ENCODE measurements at places on chromosomes 5 and 9.

- DNase-seq = no peak
Observed at GRCh38 chr9:27194401-27195091, 85.5 kb downstream of the TEK start.

DNA sequence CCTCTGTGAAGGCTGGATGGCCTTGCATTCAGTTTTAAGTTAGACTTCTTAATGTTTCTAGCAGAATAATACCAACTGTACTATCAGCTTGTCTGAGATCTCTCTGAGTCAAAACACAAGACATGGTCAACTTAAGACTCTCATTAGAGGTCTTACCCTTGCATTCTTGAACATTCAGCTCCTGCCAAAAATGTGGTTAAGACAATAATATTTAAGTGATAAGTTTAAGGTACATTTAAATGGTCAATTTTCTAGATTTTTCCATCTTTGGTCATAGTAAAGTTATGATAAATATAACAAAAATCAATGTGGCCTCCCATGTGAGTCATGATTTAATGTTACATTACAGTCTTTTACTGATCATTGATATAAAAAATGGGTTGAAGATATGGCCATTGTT lies 75.0 kb downstream of the NR2F1 start:
- no peak for DNase-seq

DNA sequence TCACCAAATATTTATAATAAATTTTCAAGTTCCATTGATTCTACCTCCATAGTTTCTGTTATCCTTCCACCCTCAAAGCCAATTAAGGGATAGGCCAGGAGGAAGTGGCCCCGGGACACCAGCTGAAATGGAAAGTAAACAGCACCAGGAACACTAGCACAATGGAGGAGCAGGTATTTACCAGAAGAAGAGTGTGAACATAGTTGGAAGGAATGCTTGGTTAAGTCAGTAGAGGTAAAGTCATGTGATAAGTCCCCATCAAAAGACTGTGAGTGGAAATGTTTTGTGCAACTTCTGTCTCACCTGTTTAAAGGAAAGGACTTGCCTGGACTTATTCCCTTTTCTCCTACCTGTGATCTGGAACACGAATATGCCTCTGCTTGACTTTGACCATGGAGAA lies 146.7 kb upstream of the RAI14 start:
- no peak for DNase-seq

DNA sequence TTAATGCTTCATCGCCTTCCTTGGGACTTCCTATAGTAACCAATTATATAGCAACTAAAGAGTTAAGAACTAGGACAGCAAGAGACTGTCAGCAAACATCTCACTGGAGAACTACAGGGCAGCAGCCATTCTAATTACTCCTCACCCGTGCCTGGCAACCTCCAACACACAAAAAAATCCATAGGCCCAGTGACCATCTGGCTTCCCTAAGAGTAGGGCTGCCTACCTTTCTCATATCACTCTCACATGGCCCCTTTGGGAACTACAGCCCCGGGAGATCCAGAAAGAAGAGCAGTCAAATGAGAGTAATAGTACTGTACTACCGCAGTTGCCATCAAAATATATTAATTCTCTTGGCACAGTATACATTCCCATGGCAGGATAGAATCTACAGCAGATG lies 5.7 kb downstream of the DCAF10 start:
- peak; percentile 51 for DNase-seq

- DNase-seq = no peak
Observed at GRCh38 chr9:115939065-115939765, 214.4 kb upstream of the PAPPA start.

DNA sequence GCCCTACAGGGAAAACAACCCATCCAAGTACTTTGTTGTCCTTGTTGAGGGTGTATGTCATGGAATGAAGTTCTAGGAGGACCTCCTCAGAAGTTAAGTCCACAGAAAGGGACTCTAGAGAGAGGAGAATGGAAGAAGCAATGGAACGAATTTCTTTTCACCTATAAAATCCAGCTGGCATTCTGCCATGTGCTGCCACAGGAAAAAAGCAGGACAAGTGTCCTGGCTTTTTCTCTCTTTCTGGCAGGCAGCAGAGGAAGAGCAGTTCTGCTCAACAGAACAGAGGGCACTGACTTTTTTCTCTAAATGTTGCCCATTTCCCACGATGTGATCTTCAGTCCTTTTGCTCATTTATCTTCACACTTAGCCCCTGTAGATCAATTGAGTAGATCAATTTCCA lies 240.8 kb downstream of the MCTP1 start:
- no peak for DNase-seq

DNA sequence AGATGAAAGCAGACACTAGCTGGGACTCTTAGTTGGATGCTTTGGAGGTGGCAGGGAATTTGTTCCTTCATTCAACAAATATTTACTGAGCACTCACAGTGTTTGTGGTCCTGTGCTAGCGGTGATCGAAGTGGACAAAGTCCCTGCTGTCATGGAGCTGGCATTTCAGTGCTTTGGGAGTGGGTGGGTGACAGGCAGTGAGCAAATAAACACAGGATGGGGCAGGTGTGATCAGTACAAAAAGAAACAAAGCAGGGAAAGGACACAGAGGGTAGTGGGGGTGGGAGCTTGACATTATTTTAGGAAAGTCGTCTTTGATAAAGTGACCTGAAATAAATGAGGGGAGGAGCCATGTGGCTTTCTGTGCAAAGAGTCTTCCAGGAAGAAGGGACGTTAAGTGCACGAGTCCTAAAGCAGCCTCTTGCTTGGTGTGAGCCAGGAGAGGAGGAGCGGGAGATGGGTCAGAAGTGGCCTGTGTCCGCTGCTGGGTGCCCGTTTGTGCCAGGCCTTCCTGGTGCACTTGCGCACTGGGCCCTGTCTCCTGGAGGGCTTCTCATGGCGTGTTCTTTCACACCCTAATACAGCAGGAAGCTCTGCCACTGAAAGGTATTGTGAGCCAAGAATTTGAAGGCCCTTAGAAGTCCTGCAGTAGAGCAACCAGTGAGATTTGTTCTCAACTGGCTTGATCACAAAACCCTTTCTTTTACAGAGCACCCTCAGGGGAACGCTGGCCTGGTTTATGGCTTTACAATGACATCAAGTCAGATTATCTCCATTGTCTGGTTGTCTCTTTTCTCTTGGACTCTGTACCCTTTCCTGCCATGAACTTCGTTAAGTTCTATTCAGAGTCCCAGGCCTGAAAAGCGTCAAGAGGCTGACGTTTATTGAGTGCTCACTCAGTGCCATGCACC lies 14.8 kb downstream of the NDST1 start:
- no peak for DNase-seq

DNA sequence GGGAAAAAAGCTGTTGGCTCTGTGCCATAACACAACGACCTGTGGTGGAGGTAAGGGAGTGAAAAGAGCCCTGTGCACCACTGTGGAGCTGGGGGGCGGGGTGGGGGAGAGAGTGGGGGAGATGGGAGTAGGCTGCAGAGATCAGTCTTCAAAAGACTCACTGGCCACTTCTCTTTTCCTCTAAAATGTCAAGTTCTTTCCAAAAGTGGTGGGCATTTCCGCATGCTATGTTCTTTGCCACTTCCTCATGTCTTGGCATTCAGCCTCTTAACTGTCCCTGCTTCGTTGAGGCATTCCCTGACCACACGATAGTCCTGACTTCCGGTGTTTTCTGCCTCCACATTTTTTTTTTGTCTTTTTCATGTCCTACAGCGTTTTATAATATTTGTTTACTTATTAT lies 2.4 kb upstream of the PPP2R2B start:
- DNase-seq = no peak

DNA sequence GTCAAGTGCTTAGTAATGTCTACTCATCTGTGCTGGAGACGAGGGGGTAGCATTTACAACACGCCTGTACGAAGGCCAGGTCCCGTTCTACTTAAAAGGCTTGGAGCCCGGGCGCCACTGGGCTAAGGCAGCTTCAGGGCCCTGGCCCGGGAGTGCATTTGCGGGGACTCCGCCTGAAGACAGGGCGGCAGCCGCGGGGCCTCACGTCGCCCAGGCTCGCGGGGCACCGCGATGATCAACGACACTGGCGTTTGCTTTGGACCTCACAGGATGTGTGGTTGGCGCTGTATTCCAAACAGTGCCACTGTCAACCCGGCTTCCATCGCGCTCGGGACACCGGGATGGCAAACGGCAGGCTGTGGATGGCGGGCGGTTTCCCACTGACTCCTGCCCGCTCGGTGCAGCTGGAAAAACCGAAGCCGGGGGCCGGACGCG lies 1.1 kb upstream of the TENT4A start:
- DNase-seq = no peak

GRCh38 chr9:120265791-120266190 lies 314.2 kb downstream of the CDK5RAP2 start:
- no peak for DNase-seq

DNA sequence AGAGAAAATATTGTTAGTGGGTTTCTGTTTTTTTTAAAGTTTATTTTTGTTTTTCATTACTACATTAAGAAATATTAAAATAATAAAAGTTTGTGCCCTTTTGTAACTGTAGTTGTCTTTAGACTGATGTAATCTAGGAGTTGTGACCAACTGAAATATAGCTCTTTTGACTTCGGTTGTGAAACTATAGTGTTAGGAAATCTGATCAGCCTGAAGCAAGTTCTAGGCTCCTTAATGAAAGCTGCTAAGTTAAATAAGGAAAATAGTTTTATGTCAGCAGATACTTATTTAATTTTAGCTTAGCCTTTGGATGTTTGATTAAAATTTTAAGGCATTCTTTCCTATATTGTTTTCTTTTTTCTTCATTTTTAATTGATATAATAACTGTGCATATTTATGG lies 14.2 kb downstream of the AP3S1 start:
- DNase-seq = no peak

- DNase-seq = no peak
Observed at GRCh38 chr5:143352691-143353090, 50.8 kb downstream of the NR3C1 start.

DNA sequence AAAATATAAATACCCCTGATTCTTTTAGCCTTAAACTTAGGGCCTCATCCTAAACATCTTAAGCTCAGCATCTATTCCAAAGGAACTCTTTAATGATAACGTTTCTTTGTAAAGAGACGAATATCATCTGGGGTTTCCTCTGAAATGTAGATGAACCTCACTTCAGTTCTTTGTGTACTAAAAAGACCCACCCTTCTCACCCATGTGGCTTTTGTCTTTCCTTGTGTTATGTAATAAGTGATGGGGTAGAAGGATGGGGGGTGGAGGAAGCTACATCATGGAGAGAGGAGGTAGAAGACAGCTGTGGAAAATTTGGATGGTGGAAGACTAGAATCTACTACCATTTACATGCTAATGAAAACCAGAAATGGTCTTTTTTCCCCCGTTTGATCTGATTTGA lies 111.0 kb downstream of the NDUFS4 start:
- DNase-seq = no peak

- DNase-seq = no peak
Observed at GRCh38 chr5:14510156-14510734, 71.3 kb upstream of the OTULINL start.

GRCh38 chr9:137836151-137836830 lies 41.3 kb upstream of the CACNA1B start:
- no peak for DNase-seq

DNA sequence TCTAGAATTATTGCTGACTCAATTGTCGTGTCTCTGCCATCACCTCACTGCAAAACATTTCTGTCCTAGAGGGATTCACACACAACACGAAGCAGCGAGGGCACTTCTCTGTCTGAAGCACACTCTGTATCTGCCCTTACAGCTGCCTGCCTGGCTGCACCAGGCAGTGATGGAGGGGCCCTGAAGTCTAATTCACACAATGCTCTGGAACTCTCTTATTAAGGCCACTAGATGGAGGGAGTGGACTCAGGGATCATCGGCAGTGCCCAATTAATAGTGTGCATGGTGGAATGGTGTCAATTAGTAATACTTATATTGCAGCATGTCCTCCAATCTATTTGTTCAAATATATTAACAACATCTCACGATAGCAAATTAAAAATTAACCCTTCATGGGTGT lies 157.5 kb upstream of the MAP1B start:
- no peak for DNase-seq

GRCh38 chr9:87350915-87351314 lies 146.8 kb upstream of the DAPK1 start:
- DNase-seq = no peak

DNA sequence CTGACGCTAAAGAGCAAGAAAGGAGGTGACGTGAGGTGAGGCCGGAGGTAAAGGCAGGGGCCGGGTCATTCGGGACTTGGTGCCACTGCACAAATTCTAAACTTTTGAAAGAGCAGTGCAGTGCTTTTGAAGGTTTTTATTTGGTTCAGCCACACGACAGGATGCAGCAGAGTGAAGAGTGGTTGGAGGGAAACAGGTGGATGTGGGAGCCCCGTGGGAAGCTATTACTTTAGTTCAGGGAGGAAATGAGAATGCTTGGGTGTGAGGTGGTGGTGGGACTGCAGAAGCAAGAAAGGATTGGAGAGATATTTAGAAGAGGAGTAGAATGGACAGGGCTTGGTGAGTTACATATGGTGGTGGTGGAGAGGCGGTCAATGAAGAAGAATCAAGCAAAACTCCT lies 64.7 kb upstream of the ITGA2 start:
- no peak for DNase-seq

- no peak for DNase-seq
Observed at GRCh38 chr5:135651156-135651555, 72.4 kb upstream of the CXCL14 start.

- DNase-seq = no peak
Observed at GRCh38 chr5:87359106-87359505, 53.6 kb downstream of the CCNH start.

GRCh38 chr9:33139421-33140228 lies 27.5 kb downstream of the B4GALT1 start:
- no peak for DNase-seq

Measured in NCI-H524 treated with DMSO at 0.1 percent for 48 hours (cell line).